T-cell (primary cell): ENCODE measurements at places on chromosomes 5 and 9. TPM values are rescaled to one million over a fixed set of nuclear protein-coding genes. Genes with fewer than 3 reads are reported as not detected.

Gene THBS4
- total RNA-seq = 1.1 TPM

Gene LECT2
- total RNA-seq = not detected

DNA sequence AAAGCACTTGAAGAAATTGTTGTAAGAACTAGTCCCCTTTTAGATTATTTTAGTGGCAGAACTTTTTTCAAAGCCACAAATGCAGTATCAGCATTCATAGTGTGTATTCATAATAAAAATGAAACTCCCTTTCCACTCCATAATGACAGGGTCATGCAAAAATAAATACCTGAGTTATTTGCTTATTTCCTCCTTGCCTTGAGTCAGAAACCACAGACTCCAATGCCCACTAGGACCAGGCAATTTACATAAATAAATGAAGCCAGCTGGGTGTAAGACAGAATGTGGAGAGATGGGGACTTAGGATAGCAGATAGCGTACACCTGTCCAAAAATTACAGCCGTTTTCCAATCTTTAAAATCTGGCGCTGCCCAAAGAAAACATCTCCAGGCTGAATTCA, 417.8 kb downstream of the TMEM161B start:
- DNase-seq = no peak
- H3K27me3 ChIP-seq = no peaks in the 10 kb centered on the region
- H3K4me3 ChIP-seq = no peak overlapping the region
- no peaks in the 10 kb centered on the region for H3K4me1 ChIP-seq
- H3K36me3 ChIP-seq = no peaks in the 10 kb centered on the region

GRCh38 chr9:118059484-118060278, 355.5 kb downstream of the TLR4 start:
- no peaks in the 10 kb centered on the region for H3K27me3 ChIP-seq
- H3K36me3 ChIP-seq = no peaks in the 10 kb centered on the region
- no peak overlapping the region for H3K4me3 ChIP-seq
- no peaks in the 10 kb centered on the region for H3K4me1 ChIP-seq

DNA sequence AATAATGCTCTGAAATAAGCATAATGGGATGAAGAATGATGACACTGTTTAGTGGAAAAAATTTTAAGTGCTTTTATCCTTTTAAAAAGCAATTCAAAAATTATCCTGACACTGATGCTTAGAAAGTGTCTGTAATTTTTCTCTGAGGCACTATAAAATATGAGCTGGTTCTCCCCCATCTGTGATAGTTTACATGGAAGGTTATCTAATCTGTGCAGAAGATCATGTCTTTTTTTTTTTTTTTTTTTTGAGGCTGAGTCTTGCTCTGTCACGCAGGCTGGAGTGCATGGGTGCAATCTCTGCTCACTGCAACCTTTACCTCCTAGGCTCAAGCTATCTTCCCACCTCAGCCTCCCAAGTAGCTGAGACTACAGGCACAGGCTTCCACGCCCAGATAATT, 15.2 kb upstream of the TAF11L2 start:
- H3K27ac ChIP-seq = no peak overlapping the region
- no peaks in the 10 kb centered on the region for H3K4me1 ChIP-seq
- no peak for DNase-seq
- no peak overlapping the region for H3K4me3 ChIP-seq

DNA sequence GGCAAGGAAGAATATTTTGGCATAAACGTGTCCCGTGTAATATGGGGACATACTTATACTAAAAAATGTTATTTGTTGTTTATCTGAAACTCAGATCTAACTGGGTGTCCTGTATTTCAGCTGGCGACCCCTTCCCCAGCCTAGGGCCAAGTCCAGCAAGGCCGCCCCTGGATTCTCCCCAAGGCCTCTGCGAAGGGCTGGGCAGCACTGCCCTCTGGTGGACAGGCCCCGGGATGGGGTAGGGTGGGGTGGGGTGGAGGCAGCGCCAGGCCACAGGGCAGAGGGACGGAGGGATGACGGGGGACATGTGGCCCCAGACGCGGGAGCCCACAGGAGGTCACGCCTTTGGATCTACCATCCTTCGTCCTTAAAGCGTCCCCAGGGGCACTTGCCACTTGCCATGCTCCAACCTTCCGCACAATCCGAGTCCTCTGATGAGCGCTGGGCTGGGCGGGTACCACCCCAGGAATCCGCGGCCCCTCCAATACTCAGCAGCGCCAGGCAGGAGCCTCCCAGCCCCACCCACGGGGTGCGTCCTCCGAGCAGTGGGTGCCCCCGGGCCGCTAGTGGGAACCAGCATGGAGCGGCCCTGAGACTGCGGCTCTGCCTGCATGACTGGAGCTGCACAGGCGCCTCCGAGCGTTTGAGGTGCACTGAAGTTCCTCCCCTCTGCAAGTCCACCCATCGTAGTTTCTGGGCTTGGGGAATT, 7.1 kb upstream of the AGPAT2 start:
- H3K4me1 ChIP-seq = peaks cover 9% of the 10 kb centered on the region
- no peak for DNase-seq
- no peaks in the 10 kb centered on the region for H3K27me3 ChIP-seq
- no peak overlapping the region for H3K4me3 ChIP-seq
- no peak overlapping the region for H3K27ac ChIP-seq
